ENCODE measurements at places on chromosomes 13 and 19.

GRCh38 chr19:31353833-31354232, 4.6 kb upstream of the TSHZ3 start:
- DNase-seq, result no peak

DNA sequence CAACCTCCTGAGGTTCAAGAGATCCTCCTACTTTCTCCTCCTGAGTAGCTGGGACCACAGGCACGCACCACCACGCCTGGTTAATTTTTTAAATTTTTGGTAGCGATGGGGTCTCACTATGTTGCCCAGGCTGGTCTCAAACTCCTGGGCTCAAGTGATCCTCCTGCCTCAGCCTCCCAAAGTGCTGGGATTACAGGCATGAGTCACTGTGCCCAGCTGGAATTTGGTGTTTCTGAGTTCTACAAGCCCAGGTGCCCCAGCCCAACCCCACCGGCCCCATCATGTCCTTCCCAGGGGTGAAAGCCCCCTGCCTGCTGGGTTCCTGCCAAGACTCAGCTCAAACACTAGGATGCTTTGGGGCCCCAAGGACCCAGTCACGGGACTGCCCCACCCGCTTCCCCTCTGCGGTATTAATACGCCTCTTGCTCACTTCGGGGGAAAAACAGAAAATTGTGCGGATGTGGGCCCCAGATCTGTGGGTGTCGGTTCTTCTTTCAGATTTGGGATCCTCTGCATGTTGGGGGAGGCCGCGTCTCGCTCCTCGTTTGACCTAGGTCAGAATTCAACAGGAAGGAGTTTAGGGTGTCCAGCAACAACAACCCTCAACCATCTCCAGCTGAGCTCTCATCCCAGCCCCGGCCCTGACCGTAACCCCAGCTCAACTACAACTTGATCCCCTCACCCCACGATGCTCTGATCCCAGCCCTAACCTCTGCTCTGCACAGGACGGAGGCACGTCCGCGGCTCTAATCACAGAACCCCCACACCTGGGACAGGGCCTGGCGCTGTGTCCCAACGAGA, 3.7 kb upstream of the FCER2 start:
- DNase-seq, result no peak

- no peak for DNase-seq
These were observed 54.8 kb downstream of the COG3 start for GRCh38 chr13:45519493-45519892.

DNA sequence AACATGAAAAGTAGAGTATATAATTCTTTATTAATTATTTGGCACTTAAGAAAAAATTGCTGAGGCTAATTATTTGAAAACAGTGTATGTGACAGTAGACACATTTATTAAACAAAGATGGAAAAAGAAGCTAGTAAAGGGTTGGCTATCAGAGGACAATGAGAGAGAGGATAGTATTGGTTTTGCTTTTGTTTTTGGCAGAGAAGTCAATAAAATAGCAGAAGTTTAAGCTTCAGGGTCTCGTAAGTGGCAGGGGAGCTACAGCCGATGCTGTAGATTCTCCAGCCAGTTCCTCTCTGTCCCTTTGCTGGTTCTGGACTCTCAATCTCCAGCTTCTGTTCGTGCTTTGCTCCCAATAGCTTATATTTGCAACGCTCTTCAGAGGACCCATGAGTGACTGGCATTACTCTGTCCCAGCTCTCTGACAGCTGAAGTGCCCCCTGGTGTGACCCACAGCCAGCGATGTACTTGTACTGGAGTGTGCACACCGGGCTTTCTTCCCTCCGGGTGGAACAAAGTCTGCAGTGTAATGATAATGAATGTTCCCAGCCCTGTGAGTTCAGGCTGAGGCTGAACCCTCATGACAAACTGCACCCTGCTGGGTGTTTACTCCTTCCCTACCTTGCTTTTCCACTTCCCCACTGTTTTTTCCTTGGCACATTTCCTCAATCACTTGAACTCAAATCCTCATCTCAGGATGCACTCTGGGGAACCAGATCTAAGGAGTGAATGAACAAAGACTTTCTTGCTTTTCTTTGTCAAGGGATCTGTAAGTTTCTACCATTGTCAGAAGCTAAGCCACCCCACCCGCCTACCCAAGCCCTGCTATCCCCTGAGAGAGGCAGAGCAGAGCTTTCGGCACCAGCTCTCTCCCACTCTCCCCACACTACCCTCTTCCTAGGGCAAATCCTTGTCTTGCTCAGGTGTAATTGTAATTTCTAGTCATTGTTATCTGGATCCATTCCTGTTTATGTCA, 254.8 kb downstream of the LHFPL6 start:
- DNase-seq, result no peak

GRCh38 chr19:56088497-56089215, 32.4 kb downstream of the ZNF787 start:
- DNase-seq, result no peak

GRCh38 chr13:97266332-97266731, 44.2 kb downstream of the MBNL2 start:
- no peak for DNase-seq

DNA sequence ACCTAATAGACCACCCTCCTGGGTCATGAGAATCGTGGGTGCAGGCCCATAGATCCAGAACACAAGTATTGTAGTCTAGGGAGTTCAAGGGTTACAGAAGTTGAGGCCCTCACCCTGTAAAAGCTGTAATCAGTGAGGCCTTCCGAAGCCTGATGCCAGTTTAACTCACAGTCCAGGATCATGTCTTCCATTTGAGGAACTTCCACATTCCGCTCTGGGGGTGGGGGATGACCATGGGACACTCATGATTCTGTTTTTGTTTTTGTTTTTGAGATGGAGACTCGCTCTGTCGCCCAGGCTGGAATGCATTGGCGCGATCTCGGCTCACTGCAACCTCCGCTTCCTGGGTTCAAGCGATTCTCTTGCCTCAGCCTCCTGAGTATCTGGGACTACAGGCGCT, 1.7 kb upstream of the RASIP1 start:
- DNase-seq, result no peak

- no peak for DNase-seq
These were observed 342.7 kb downstream of the OXGR1 start for GRCh38 chr13:96651598-96651997.

DNA sequence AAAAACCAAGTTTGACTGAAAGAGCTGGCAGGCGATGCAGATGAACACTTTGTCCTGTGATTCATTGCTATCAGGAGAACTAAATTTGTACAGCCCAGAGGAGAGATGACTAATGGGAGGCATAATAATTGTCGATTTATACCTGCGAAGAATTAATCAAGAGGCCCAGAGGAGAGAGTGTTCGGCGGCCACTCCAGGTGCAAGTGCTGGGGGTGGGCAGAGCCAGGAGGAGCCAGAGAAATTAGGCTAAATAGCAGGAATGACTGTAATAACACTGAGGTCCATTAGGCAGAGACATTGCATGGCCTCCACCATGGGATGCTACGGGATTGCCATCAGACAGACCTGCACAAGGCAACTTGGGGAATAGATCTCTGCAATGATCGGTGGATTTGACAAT, 107.7 kb upstream of the UQCRFS1 start:
- no peak for DNase-seq

GRCh38 chr13:111359930-111360329, 39.5 kb downstream of the TEX29 start:
- DNase-seq, result no peak

- no peak for DNase-seq
These were observed 287.1 kb downstream of the OXGR1 start for GRCh38 chr13:96707146-96707545.

- peak; percentile 19 for DNase-seq
These were observed 73.3 kb upstream of the FNDC3A start for GRCh38 chr13:48902368-48902767.

- DNase-seq, result no peak
These were observed 18.9 kb downstream of the LRRC4B start for GRCh38 chr19:50549059-50549926.

GRCh38 chr13:73943137-73943964, 190.9 kb downstream of the KLF12 start:
- no peak for DNase-seq

GRCh38 chr13:73960474-73960873, 173.7 kb downstream of the KLF12 start:
- no peak for DNase-seq

DNA sequence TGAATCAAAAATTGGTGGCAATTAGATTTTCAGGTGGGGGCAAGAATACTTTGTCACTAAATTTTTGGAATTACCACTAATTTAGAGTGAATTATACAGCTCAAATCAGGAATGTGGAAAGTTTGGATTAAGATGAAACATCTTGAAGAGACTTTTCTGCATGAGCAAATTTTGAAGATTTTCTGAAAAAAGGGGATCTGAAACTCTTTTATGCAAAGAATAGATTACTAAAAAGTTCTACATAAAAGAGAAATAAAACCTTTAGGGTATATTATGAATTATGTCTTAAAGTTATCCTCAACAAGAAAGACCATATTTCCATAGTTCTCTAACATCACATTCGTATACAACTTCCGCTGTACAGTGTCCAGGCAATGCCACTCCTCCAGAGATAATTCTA, 36.7 kb downstream of the ZNF93 start:
- no peak for DNase-seq

DNA sequence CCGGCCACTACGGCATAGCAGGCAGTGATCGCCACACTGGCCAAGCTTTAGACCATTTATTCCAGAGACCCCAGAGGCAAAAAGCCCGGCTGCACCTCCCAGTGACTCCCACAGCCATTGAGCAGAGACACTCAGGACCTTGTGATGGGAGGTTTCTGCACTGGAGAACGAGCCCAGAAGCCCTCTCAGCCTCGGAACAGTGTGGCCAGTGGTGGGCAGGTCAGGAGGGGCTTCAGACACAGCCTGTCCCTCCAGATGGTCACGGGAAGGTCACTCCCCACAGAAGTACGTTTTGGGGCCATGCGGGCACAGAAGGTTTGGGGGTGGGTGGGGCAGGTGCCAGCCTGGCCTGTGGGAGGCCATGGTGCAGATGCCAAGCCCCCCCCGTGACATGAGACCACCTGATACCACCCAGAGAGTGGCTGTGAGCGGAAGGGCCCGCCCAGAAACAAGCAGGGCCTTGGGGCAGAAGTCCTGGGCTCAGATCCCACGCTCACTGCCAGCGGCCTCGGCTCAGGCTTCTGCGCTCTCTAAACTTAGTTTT, 599 bp upstream of the F10 start:
- DNase-seq, result no peak

GRCh38 chr19:38683393-38684077, 36.1 kb downstream of the ACTN4 start:
- peak; percentile 85 for DNase-seq

DNA sequence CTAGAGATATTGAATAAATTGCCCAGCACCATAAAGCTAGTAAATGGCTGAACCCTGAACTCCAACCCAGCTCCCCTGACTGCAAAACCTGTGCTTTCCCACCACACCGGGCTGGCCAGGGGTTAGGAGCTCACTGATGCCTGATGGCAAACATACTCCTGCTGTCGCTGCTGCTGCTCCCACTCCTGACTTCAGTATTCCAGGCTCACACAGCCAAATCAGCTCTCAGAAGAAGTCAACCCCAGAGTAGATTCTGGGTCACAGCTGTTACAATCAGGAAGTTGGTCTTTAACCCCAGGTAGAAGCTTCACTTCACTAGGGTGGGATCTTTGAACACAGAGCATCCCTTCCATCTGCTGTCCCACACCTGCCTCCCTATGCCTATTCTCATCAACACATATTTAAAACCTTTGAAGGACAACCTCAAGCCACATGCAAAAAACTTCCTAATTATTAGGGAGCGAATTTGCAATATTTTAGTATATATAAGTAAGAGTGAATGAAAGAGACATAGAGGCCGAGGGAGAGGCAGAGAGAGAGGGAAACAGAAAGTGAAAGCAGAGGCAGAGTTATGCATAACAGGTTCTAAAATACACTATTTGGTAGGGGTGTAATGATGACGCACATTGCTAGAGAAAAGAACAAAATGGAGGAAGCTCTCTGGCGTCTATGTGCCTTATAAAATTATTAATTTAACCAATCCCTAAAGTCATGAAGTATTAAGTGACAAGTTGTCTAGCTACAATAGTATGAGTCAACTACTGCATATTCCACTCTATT, 99.4 kb upstream of the SERP2 start:
- peak; percentile 77 for DNase-seq

- DNase-seq, result no peak
These were observed 115.8 kb upstream of the SERP2 start for GRCh38 chr13:44257796-44258195.

- DNase-seq, result peak; percentile 4
These were observed 52.2 kb upstream of the CYP4F8 start for GRCh38 chr19:15562861-15563260.

- peak; percentile 48 for DNase-seq
These were observed 393.7 kb downstream of the NDFIP2 start for GRCh38 chr13:79874396-79875360.

- peak; percentile 76 for DNase-seq
These were observed 50.5 kb downstream of the STARD13 start for GRCh38 chr13:33235078-33235477.

DNA sequence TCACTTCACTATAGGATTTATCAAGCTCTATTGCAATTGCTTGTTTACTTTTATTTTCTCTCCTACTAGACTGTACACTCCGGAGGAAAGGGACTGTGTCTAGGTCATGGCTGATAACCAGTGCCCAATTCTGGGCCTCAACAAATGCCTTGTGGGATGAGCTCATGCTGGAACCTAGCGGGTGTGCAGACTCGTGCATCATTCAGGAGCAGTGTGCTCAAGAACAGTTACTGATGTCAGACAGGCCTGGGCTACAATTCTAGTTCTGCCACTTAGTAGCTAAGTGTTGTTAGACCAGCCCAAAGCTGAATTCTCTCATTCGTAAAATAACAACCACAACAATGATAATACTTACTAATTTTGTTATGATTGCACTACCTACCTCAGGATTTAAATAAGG, 95.4 kb downstream of the CYSLTR2 start:
- peak; percentile 70 for DNase-seq

GRCh38 chr13:77548095-77548494, 12.6 kb downstream of the SCEL start:
- DNase-seq, result no peak

DNA sequence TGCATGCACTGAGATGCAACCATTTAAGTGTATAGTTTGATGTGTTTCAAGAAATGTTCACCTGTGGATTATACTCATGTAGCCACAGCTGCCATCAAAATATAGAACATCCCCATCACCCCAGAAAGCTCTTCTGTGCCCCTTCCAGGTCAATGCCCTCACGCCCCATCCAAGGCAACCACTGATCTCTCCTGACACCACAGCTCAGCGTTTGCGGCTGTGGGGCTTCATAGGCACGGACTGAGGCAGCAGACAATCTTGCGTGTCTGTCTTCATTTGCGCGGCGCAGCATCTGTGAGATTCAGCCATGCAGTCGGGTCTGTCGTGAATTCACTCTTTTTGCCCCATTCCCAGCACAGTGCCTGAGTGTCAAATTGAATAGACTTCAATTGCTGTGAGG, 153.8 kb upstream of the UQCRFS1 start:
- no peak for DNase-seq

Data from IMR-90 (cell line).